ENCODE measurements at places on chromosomes 4 and X. TPM values are rescaled to one million over a fixed set of nuclear protein-coding genes. Genes with fewer than 3 reads are reported as not detected.

NKX6-1 gene
- total RNA-seq, result not detected

EDA gene
- total RNA-seq, result 1.5 TPM

DUSP9 gene
- total RNA-seq, result 5.4 TPM

ADH1A gene
- not detected for total RNA-seq

All from airway epithelial cell (primary cell).